ENCODE measurements at places on chromosomes 6 and 20.
A peak's percentile ranks its signal among the peaks of the same experiment; 100 is the strongest.

- H3K27ac ChIP-seq = no peak overlapping the region
- H3K27me3 ChIP-seq = no peaks in the 10 kb centered on the region
- H3K4me3 ChIP-seq = no peak overlapping the region
- no peaks in the 10 kb centered on the region for H3K4me1 ChIP-seq
- DNase-seq = no peak
These were observed 38.4 kb downstream of the RRBP1 start for GRCh38 chr20:17643531-17644188.

- H3K4me3 ChIP-seq = no peak overlapping the region
- peaks cover 5% of the 10 kb centered on the region for H3K4me1 ChIP-seq
- no peak for DNase-seq
- H3K36me3 ChIP-seq = peaks cover 7% of the 10 kb centered on the region
- no peaks in the 10 kb centered on the region for H3K27me3 ChIP-seq
These were observed 437.6 kb upstream of the PLCB4 start for GRCh38 chr20:8631271-8631670.

DNA sequence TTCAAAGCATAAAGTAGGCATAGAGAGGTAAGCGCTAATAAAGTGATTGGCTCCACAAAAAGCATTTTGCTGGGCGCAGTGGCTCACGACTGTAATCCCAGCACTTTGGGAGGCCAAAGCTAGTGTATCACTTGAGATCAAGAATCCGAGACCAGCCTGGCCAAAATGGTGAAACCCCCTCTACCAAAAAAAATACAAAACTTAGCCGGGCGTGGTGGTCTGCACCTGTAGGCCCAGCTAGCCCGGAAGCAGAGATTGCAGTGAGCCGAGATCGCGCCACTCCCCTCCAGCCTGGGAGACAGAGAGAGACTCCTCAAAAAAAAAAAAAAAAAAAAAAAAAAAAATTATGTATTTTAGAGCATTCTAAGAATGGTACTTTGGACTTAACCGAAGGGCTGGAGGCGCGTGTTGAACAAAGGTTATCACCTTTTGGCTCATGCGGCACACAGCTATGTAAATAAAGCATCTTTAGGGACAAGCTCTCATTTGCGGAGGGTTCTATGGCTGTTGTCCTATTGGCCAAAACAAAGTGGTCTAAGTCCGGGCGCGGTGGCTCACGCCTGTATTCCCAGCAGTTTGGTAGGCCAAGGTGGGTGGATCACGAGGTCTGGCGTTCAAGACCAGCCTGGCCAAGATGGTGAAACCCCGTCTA lies 17.4 kb downstream of the HFE start:
- H3K27ac ChIP-seq = peak overlapping the region; percentile 92
- peak overlapping the region; percentile 75 for H3K4me3 ChIP-seq
- H3K36me3 ChIP-seq = peaks cover 14% of the 10 kb centered on the region
- peaks cover 11% of the 10 kb centered on the region for H3K4me1 ChIP-seq
- no peak for DNase-seq

- H3K4me1 ChIP-seq = peaks cover 25% of the 10 kb centered on the region
- H3K4me3 ChIP-seq = no peak overlapping the region
- peak; percentile 50 for DNase-seq
- H3K27me3 ChIP-seq = no peaks in the 10 kb centered on the region
- H3K27ac ChIP-seq = peak overlapping the region; percentile 25
- H3K36me3 ChIP-seq = no peaks in the 10 kb centered on the region
These were observed 632.7 kb downstream of the RFPL4B start for GRCh38 chr6:112979830-112980229.

DNA sequence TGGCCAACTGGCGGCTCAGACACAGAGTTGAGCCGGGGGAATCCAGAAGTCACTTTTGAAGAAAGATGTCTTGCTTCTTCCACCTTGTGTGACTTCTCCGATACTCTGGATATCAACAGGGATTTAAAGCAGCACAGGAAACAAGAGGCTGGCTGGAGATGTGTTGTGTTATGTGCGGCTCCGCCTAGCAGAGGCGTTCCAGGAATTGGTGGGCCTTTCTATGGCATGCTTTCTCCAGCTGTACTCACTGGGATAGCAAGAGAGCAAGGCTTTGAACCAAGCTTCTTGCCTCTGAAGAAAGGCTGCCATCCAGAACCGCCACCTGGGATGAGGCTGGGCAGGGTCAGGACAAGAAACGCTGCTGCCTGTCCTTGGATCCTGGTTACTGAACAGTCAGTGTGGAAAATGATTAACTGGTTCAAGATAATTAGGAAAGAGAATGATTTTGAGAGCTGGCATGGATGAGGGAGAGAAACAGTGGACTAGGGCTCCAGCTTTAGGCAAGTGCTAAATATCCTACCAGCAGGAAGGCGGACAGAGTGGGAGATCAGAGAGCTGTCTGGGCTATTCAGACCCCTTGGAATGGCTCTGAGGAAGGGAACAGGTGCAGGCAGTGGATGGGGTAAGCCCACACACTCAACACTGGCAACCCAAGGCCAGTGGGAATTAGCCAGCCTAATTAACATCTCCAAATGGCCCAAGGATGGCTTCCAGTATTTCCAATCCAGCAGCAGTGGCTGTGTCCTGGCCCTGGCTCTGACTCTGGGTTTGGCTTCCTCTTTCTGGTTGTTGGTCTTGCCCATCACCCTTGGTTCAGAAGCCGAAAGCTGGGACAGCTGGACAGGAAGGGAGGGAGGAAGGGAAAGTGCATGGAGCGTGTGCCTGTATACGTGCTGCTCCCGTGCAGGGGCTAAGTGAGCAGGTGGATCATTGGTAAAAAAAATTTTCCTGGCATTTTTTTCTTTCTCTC lies 31.9 kb downstream of the INSM1 start:
- H3K27me3 ChIP-seq = no peaks in the 10 kb centered on the region
- H3K4me1 ChIP-seq = no peaks in the 10 kb centered on the region
- no peak overlapping the region for H3K4me3 ChIP-seq
- peaks cover 11% of the 10 kb centered on the region for H3K36me3 ChIP-seq

DNA sequence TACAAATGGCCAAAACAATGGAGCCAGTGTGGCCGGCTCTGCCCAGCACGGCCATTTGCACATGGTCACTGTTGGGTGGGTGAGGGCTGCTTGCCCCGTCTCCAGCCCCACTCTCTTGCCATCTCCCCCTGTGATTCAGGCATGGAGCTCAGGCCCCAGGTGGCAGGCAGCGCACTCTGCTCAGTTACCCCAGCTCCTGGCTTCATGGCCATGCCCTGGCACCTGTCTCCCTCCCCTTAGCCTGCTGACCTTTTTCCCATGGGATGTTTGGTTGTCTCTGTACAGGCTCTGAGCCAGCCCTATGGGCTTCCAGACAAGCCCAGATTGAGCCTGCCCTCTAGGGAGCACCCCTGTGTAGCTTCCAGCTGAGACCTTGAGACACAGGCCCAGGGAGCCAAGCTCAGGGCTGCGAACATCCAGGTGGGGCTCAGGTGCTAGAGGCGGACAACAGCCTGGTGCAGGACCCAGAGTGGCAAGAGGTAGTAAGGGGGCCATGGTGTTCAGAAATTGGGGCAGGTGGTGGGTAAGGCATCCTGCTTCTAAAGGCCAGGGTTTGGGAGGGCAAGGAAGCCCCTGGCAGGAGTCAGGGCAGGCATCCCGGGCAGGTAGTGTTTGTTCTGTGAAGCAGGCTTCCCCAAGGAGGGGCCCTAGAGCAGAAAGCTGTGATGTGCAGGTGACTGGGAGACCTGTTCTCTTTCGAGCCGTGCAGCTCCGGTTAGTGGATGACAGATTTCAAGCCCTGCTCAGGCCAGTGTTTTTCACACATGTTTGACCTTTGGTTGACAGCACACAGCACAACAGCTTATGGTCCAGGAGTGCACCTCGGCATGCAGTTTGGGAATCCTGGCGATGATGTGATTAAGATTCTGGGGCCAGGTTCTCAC lies 17.7 kb downstream of the SYNJ2 start:
- no peak overlapping the region for H3K4me3 ChIP-seq
- DNase-seq = no peak
- H3K27ac ChIP-seq = no peak overlapping the region
- no peaks in the 10 kb centered on the region for H3K27me3 ChIP-seq
- no peaks in the 10 kb centered on the region for H3K36me3 ChIP-seq

DNA sequence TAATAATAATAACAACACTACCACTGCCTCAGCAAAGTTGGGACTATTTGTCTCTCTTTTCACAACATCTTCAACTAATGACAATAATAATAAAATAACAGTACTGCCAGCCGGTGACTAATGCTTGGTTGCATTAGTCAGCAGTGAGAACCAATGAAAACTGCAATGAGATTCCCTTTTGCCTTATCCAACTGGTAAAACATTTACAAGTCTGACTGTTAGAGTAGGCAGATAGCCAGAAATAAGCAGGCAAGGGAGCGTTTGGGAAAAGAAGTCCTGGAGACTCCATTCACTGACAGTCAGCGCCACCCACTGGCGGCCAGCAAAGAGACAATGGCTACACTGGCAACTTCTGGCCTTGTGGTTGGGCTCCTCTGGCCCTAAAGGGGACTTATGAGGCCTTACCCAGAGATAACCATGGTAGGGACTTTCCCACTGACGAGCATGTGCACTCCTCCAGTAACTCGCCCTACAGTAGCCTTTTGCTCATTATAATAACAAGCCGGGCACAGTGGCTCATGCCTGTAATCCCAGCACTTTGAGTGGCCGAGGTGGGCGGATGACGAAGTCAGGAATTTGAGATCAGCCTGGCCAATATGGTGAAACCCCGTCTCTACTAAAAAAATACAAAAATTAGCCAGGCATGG lies 3.4 kb upstream of the NSFL1C start:
- peak; percentile 99 for DNase-seq
- peaks cover 36% of the 10 kb centered on the region for H3K4me1 ChIP-seq
- no peaks in the 10 kb centered on the region for H3K36me3 ChIP-seq
- peak overlapping the region; percentile 39 for H3K4me3 ChIP-seq

DNA sequence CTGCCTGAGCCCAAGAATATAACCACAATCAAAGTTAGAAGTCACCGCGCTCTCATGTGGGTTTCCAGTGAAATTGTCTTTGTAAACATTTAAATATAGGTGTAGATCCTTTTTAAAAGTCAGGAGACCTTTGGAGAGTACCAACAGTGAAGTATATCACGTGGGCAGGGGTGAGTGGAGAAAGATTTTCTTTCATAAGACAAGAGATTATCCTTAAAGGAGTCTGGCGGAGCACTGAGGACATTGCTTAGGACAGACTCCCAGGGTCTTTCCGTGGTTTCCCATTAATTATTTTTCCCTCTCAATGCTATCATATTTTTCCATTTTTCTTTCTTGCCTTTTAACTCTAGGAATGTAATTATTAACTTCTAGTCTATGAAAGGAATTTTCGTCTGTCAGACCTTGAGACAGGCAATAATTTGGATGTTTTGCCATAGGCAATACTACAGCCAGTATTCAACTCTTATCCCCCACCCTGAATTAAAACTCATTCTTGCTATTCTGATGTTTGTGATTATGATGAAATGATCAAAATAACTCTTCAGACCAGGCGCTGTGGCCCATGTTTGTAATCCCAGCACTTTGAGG lies 31.4 kb downstream of the DCBLD1 start:
- no peak overlapping the region for H3K27ac ChIP-seq
- H3K4me3 ChIP-seq = no peak overlapping the region
- H3K27me3 ChIP-seq = no peaks in the 10 kb centered on the region
- DNase-seq = no peak

DNA sequence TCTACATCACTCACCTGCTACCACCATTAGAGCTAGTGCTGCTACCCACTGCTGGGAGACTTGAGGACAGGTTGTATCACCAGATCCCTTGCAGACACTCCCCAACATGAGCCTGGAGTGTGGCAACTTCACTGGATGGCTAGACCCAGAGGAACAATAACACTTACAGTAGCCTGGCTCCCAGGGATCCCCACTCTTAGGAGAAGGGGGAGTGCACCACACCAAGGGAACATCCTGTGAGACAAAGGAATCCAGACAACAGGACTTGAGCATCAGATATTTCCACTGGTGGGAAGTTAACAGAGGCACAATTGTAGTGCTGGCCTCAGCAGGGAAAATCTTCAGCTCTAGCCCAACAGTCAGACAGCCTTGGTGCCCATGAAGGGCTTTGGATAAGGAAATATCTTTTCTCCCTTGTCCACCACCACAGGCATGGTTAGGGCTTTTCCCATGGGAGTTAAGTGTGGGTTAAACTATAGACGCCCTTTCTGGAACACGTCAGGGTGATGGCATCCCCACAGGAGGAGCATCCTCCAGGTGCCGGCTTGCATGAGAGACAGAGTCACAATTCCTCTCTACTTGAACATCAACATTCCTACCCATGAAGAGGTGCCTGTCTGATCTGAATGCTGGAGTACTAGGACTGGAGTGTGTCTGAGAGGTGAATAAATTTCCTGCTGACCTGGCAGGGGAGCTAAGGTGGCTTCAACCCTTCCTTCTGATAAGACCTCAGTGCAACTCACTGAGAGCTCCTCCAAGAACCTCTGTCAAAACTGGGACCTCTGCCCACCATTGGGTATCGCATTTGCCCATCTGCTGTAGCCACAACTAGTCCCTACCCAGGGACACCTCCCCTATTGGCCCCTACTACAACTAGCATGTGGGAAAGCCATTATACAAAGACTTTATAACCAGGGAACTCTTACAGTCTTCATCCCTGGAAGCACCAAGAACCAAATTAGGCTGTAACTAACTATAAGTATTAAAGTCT lies 55.4 kb upstream of the SIRPG start:
- H3K27ac ChIP-seq = no peak overlapping the region
- no peaks in the 10 kb centered on the region for H3K36me3 ChIP-seq
- no peak overlapping the region for H3K4me3 ChIP-seq
- H3K4me1 ChIP-seq = no peaks in the 10 kb centered on the region
- no peak for DNase-seq

- H3K36me3 ChIP-seq = no peaks in the 10 kb centered on the region
- no peak overlapping the region for H3K27ac ChIP-seq
- peaks cover 9% of the 10 kb centered on the region for H3K4me1 ChIP-seq
- H3K4me3 ChIP-seq = no peak overlapping the region
These were observed 84.6 kb downstream of the DCDC2 start for GRCh38 chr6:24273096-24273870.

DNA sequence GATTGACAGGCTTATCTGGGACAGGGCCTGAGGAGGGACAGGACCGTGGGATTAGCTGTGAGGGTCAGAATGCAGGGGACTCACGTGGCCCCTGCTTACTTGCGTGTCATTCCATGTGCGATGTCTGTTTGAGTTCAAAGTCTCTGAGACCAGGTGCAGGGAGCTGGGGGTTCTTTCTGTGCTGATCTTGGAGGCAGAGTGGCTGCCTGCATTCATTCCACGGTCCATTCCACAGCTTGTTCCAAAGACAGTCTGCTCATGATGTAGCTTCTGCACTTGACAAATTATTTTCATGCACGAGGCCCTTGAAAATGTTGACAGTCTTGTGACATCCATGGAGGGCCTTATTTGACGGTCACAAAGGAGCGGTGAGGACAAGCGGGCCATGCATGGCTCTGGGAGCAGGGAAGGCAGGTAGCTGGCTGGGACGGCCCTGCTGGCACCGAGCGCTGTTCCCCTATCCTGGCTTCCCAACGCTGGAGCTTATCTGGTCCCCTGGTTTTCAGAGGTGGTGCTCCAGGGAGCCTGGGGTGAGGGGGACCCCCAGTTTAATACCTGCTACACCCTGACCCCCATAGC lies 156.3 kb upstream of the RNF24 start:
- H3K27me3 ChIP-seq = no peaks in the 10 kb centered on the region
- peak overlapping the region; percentile 92 for H3K27ac ChIP-seq
- peak; percentile 21 for DNase-seq
- H3K36me3 ChIP-seq = peaks cover 9% of the 10 kb centered on the region
- peaks cover 11% of the 10 kb centered on the region for H3K4me1 ChIP-seq

GRCh38 chr6:43258180-43258579 lies 14.9 kb downstream of the TTBK1 start:
- no peak for DNase-seq
- peaks cover 21% of the 10 kb centered on the region for H3K27me3 ChIP-seq
- H3K27ac ChIP-seq = no peak overlapping the region
- no peaks in the 10 kb centered on the region for H3K36me3 ChIP-seq
- H3K4me3 ChIP-seq = no peak overlapping the region

Data from MCF 10A (cell line).